Fibroblast of skin of back (primary cell): ENCODE measurements at places on chromosomes 1 and 21.
A peak's percentile ranks its signal among the peaks of the same experiment; 100 is the strongest.

GRCh38 chr1:31580513-31580870, 4.2 kb downstream of the TINAGL1 start:
- peak; percentile 84 for DNase-seq

DNA sequence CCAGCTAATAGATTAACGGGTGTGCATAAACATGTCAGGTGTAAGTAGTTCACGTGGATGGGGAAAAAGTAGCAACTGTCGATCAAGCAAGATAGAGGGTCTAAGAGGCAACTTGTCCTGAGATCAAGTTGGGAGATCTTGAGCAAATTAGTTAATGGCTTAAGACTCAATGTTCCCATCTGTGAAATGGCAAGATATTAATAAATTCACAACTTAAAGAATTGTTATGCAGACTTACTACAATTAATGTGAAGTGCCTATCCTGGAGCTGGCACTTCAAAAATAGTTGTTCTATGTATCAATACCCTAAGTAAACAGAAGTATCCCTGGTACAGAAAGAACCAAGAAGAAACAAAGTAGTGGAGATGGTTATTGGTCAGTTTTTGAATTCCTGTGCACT, 312.4 kb downstream of the ASTN1 start:
- DNase-seq: no peak

DNA sequence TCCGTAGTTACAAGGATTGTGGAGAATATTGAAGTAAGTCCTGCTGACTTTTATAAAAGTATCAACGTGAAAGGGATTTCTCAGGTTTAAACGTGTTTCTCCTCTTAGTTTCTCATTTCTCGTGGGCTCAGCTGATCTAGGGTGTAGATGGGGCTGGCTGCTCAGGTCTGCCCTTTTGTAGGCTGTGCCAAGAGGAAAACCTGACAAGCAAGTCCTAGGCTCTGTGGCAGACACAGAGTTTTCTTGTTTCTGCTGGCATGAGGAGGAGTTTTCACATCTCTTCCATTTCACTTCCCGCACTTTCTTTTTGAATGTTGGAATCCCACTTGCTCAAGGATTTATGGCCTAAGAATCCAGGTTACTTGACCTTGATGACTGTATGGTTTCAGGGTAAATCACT, 14.8 kb downstream of the VPS13D start:
- no peak for DNase-seq

DNA sequence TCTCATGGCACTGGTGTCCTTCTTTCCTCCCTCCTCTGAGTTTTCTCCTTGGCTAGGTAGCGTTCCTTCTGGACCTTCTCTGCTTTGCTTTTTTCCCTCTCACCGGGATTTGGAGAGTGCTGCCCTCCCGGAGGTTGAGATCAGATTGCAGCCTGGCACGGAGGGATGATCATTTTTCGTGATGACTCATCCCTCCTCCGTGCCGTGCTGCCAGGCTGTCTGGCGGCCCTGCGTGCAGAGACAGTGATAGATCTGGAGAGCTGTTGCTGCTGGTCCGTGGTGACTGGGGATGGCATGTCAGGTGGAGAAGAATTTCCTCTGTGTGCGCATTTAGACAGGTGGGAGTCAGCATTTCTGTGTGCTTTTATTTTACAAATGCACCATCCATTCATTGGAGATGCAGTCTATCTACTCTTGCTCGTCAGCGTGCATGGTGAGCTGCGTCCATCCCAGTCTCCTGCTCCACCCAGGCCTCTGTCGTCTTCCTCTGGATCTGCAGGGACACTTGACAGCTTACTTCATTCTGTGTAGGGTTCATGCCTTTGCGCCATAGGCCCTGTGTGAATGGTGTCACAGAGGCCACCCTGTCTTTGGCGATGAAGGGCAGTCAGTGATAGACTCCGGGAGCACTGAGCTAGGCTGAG, 104.4 kb downstream of the PCBP3 start:
- DNase-seq: peak; percentile 69

- no peak for DNase-seq
These were observed 60.5 kb downstream of the SPATA46 start for GRCh38 chr1:162316187-162316586.

- peak; percentile 81 for DNase-seq
These were observed 758 bp downstream of the PTBP2 start for GRCh38 chr1:96722161-96722922.

GRCh38 chr1:17191990-17192242, 13.0 kb upstream of the PADI1 start:
- no peak for DNase-seq

DNA sequence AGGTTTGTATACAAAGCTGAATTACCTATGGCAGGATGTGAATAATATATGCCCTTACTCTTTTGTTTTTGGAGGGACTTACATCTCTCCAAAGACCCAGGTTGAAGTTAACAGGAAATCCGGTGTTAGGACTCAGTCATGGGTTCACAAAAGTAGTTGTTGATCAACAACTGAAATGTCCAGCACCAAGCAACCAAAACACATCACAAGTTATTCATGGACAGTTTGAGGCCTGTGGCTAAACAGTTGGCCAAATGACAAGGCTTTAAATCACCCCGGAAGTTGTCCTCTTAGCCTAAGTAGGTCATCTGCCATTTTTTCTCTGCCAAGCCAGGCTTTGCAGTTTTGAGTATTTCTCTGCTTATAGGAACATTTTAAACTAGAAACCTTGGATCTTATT, 89.9 kb downstream of the CD247 start:
- DNase-seq: no peak

- DNase-seq: peak; percentile 60
These were observed 9.8 kb upstream of the FNBP1L start for GRCh38 chr1:93437976-93438605.

DNA sequence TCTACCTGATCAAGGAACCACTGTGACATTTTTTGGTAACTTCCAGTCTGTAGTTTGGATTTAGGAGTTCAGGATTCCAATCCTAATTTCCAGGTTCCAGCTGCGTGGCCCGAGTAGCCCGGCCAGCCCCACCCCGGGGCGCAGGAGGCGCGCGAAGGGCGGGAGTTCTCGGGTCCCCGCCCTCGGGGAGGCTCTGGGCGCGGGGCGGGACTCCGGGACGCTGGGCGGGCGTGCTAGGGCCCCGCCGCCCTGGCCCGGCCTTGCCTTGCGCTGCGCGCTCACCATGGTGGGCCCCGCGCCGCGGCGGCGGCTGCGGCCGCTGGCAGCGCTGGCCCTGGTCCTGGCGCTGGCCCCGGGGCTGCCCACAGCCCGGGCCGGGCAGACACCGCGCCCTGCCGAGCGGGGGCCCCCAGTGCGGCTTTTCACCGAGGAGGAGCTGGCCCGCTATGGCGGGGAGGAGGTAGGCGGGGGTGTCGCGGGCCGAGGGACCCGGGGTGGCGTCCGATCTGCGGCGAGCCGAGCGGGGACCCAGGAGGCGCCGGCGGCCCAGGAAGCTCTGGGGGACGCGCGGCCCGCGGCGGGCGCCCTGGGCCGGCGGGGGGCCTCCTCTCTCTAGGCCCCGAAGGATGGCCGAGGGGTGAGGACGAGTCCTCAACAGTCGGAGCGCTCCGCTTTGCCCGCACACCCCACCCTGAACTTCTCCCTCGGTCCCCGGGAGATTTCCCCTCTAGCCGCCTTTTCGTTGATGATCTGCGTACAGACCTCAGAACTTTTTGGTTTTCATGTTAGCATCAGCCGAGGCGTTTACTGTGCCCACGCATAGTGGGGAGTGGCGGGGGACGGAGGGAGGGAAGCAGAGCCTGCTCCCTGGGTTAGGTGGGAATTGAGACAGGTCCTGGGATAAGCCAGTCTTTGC, at the start of gene NENF:
Gene NENF, plus strand, starts transcription at position 260 of the 916 bp plus-strand sequence. Its CDS starts 24 bp downstream, at position 284.
- peak; percentile 85 for DNase-seq

GRCh38 chr1:167601442-167602383, 28.3 kb upstream of the RCSD1 start:
- DNase-seq: peak; percentile 27

DNA sequence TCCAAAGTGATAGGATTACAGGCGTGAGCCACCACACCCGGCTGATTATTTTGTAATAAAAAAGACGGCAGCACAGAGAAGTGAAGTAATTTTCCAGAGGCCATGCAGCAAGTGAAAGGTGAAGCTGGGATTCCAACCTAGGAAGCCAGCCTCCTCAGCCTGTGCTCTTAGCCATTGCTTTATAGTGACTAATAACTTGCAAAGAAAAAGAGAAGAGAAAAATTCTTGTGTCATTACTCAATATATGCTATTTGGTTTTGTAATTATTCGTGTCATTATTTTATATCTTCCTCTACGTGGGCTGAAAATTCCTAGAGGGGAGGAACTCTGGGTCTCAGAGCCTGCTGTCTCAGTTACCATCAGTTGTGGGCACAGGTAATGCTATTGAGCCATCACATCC, 1.6 kb upstream of the IER5 start:
- DNase-seq: peak; percentile 86

DNA sequence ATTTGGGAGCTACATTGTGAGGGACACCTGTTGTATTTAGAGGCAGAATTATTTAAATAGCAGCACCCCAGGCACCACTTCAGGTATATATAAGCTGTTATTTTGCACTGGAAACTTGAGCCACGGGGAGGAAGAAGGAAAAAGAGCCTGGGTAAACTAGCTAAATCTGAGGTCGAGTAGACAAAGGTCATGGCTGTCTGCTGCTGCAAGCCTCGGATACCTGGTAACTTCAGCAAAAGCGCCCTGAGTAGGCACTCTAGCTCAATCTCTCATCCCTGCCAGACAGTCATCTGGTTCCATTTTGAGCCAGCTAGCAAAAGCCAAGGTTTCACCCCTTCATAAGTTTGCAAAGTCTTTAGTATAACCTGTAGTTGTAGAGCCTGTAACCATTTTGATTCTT, 101.9 kb upstream of the ZNF644 start:
- DNase-seq: no peak

DNA sequence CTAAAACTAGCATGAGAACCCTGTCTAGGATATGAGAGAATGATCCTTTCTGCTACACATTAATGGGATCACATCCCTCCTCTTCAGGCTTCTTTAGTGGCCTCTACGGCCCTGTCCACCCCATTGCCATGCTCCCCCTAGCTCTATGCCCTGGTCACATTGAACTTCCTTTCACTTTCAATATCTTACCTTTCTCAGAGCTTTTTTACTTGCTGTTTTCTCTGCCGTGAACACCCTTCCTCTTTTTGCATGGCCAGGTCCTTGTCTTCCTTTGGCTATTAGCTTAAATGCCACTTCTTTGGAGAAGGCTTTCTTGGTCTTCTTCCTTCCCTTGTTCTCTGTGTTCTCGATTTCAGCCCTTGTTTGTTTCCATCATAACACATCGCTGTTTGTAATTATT, 97.4 kb downstream of the GIPC2 start:
- DNase-seq: no peak

GRCh38 chr1:193313354-193314140, 127.1 kb upstream of the B3GALT2 start:
- DNase-seq: no peak

DNA sequence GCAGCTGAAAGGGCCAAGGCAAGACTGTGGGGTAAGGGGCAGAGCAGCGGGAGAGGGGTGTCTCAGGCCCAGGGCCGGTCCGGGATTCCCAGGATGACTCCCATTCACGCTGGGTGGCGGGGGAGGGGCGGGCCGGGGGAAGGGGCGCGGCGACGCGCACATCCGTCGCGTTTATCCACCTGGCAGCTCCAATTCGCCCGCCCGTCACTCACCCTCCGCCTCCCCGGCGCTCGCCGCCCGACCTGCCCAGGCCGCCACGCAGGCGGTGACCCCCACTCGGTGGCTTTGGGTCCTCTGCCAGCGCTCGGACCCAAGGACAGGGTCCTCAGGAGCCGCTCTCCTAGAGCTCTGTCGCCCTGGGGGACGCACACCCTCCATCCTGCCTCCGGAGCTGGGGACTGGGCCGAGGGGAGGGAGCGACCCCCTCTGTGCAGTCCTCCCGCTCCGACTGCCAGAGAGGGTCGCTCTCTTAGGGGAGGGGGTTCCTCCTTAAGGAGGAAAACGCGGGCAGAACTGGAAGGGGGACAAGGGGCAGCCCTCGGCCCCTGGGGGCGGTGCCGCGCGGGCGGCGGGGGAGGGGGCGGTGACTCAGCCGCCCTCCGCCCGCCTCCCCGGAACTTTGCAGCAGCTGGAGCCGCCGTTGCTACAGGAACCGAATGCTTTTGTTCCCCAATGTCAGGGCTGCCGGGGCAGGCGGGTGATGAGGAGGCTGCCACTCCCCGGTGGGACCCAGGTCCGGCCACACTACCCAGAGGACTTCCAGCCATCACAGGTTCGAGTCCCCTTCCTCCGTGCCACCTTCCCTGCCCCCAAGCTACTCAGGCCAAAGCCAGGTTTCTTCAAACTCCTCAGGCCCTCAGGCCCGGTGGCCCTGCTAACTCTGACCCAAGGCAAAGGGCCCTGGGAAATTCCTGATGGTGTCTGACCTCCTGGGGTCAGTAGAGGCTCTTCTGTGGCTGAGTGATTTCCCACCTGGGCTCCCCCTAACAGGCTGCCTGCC, 3.4 kb downstream of the ADGRB2 start:
- DNase-seq: peak; percentile 78

- no peak for DNase-seq
These were observed 4.2 kb upstream of the TFF3 start for GRCh38 chr21:42319376-42319775.

DNA sequence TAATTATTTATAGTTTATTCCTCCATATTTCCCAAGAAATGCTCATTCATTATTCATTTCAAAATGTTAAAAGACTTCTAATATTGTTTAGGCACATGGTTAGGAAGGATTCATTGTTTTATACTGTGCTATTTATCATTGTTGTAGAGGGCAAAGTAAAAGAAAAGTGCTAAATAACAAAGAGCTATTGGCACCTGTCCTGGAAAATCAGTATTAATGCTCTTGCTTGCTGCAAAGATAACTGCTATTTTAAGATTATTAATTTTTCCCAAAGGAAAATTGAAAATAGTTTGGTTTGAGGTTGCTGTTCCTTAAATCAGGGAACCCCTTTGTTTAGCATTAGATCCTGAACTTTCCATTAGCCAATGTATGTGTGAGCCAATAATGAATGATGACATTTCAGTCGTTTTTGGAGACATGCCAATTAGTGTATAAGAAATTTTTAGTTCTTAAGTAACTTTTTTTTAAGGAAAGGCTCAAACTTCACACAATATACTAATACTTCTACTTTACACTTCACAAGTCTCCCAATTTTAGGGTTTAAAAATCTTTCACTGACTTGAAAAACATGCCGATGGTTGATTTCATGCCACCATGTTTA, 39.9 kb downstream of the EPB41 start:
- DNase-seq: no peak

DNA sequence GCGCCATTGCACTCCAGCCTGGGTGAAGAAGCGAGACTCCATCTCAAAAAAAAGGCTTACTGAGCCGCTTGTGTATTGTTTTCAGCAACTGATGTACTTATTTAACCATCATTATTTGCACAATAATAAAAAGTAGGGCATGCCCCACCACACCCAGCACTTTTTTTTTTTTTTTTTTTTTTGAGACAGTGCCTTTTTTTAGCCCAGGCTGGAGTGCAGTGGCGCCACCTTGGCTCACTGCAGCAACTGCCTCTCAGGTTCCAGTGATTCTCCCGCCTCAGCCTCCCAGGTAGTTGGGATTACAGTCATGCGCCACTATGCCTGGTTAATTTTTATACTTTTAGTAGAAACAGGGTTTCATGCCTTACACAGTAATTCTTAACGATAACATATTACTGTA, 12.2 kb upstream of the TRNAU1AP start:
- DNase-seq: no peak
